ENCODE measurements at places on chromosomes 1 and 21.

- no peak for DNase-seq
Measured at GRCh38 chr1:223794136-223794880, 51.4 kb downstream of the TP53BP2 start.

- DNase-seq = no peak
Measured at GRCh38 chr1:214974002-214974401, 108.5 kb upstream of the KCNK2 start.

- DNase-seq = no peak
Measured at GRCh38 chr1:224014330-224014649, 99.6 kb upstream of the FBXO28 start.

DNA sequence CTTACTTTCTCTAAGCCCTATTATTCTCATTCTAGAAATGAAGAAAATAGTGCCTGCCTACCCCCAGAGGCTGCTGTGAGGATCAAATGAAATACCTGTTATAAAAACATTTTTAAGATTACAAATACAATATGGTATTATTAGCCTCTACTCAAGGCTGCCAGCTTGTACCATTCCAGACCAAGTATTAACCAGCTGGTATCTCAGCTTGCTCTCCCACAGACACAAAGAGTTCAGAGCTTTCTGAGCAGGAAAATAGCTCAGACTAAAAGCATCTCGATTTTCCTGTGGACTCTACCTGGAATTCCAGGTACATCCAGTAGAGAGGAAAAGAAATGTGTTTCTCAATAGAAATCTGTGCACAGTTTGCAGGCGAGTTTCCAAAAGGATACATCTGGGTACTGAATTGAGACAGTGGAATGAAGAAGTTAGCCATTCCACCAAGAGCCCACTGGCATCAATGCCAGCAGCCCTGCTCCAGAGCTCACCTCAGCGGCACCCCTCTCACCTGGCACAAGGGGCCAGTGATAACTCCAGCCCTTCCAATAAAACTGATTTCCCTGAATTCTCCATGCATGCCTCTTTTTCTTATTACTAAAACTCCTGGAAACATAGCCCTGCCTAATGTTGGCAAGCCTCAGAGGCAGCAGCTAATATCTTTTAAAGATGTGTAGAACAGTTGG, 31.0 kb downstream of the TGFBR3 start:
- no peak for DNase-seq

DNA sequence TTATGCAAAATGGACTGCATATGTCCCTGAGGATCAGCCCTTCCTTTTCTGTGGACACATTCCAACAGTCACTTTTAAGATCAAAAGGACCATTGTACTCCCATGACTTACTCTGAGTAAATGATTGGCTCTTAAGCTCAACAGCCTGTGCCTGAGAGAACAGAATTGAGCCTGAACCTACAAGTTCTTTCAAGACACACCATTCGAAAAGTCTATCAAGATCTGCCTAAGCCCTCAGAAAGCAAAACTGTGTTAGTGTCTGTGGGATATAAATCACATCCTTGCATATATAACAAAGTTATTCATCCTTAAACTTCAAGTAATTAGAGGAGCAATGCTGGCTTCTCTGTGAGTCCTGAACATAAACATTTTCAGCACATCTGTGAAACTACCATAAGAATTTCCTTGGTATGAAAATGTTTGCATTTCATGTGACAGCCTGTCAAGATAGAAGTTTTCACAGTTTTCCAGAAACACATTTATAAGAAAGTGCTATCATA, 41.6 kb downstream of the PCNX2 start:
- no peak for DNase-seq

DNA sequence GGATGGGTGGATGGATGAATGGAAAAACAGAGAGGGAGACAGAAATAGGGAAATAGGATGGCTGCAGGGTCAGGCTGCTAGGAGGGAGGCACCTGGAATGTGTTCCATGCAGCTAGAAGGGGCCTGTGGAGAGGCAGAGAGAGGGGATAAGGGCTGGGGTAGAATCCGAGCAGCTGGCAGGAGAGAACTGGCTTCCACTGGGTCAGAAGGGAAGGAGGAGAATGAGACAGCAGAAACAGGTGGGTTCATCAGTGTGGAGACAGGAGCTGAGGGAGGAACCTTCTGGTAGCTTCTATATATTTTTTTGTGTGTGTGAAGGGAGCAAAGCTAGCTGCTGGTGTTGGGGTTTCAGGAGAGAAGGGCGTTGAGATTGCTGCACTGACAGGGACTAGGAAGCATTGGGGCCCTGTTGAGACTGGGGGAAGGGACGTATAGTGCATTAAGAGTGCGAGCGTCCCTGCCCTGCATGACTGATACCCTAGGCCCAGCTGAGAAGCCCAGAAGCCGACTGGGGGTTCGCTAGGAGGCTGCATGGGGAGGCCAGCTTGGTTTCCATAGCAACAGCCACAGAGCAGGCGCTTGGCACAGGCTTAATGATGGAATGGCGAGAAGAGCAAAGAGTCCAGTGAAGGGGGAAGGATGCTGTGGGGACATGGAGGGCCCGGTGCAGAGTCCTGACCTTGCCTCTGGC, 14.8 kb upstream of the KIF21B start:
- DNase-seq = no peak

GRCh38 chr1:20634594-20635084, 1.4 kb downstream of the PINK1 start:
- DNase-seq = no peak

DNA sequence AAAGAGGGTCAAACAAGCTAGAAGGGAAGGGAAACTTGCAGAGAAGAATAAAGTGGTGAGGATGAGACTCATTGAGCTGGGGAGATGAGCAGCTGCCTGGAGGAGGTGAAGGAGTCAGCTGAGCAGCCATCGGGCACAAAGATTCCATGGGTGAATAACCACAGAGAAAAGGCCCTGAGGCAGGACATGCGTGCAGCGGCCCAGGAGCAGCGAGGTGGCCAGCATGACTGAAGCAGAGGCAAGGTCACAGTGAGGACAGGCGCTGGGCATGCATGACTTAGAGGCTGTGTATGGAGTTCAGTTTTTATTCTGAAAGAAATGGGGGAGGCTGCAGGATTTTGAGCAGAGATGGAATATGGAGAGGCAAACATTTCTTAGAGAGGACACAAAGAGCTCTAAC, 24.9 kb downstream of the OLFML2B start:
- no peak for DNase-seq

GRCh38 chr1:167541610-167542009, 12.0 kb downstream of the CREG1 start:
- DNase-seq = no peak

DNA sequence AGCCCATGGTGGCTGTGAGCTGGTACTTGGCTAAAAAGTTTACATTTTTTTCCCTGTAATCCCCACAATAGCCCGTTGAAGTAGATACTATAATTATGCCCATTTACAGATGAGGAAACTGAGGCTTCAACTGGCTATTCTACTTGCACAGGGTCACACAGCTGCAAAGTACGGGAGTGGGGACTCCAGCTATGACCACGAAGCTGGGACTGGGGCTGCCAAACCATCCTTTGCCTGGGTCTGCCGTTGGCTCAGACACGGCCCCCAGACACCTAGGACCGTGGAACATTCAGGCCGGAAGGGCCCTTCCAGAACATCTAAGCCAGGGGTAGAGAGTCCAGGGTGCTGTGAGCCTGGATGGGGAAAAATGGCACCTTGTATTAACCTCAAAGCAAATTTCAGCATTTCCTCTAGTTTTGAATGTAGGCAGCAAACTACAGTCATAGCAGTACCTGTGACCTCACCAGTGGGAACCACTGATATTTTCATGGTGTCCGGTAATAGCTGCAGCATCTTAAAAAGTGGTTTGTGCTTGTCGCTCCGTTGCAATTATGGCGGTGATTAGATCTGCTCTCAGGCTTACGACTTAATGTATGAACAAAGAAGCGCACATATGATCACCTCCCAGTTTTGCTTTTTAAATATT, 4.3 kb downstream of the TP73 start:
- no peak for DNase-seq

DNA sequence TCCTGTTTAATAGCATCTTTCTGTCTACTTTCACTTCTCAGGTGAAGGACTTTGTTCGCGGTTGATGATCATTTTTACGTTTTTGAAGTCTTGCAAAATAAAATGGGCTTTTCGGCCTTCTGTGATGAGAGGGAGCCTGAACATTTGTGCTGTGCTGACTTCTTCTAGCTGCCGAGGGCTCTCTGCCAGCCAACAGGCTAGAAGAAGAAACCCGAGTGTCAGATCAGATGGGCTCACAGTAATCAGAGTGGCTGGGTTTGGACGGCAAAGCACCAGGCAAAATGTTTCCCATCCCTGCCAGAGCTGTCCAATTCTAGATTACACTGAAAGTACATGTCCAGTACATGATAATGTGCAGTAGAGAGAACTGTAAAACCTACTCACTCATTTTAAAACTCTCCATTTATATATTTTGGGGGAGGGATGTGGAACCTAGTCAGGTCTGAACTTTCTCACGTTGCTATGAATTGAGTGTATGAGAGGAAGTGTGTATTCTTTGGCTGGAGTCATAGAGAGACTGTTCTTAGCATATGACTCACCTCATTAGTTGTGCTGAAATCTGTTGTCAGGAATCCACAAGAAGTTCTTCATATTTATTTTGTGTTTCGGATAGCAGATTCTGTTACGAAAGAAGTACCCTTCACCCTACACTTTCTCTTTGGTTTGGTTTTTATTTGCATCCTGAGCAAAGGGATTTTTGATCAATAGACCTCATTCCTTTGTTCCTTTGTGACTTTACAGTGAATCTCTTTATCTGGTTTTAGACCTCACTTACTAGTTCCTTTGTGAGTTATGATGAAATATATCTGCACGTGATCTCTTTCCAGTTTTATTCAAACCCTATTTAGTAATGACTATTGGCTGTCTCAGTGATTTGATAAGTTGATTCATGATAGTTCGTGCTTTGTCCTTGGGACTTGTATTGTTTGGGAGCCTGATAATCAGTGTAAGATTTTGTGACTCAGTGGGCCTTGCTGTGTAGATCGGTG, 4.8 kb downstream of the ATP1A1 start:
- DNase-seq = no peak
